ENCODE measurements at places on chromosomes 12 and 14.

DNA sequence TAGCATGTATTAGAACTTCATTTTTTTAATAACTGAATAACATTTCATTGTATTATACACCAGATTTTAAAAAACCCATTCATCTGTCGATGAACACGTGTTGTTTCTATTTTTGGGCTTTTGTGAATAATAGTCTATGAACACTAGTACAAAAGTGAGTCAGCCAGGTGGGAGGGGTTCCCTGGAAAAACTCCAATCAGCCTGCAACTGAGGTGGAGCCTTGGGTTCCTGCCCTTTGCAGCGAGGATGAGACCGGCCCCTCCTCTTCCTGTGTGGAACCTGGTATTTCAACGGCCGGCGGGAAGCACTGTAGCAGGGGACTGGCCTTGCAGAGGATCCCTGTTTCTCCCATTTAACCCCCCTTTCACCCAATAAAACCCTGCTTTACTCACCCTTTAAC is 56.1 kb downstream of the LMNTD1 start:
- ATAC-seq: no peak

DNA sequence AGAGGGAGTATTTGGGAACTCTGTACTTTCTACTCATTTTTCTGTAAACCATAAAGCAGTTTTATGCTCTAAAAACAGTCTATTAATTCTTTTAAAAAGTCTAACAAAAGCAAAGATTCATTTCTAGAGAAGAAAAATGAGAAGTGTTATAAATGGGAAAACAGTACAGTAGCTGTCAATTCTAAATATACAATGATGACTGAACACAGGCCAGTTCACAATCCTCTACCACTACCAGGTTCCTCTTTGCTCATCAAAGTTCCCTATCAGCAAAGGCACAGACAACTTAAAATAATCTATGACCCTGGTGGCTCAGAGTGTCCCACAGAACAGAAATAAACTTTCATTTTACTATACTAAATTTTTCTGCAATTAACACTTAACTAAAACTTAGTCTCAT is 12.5 kb downstream of the NAA25 start:
- ATAC-seq: peak; percentile 98

DNA sequence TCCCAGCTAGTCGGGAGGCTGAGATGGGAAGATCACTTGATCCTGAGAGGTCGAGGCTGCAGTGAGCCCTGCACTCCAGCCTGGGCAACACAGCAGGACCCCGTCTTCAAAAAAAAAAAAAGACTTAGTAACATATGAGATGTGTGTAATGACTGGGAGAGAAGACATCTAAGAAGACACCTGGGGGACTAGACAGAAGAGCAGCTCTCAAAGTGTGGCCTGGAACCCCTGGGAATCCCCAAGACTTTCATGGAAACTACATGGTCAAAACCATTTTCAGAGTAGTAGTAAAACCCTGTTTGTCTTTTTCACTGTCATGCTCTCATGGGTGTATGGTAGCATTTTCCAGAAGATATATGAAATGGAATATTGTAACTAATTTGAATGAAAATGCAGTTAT is 45.3 kb downstream of the R3HDM2 start:
- peak; percentile 65 for ATAC-seq

GRCh38 chr12:95693689-95694088 is 96.9 kb downstream of the NTN4 start:
- no peak for ATAC-seq

DNA sequence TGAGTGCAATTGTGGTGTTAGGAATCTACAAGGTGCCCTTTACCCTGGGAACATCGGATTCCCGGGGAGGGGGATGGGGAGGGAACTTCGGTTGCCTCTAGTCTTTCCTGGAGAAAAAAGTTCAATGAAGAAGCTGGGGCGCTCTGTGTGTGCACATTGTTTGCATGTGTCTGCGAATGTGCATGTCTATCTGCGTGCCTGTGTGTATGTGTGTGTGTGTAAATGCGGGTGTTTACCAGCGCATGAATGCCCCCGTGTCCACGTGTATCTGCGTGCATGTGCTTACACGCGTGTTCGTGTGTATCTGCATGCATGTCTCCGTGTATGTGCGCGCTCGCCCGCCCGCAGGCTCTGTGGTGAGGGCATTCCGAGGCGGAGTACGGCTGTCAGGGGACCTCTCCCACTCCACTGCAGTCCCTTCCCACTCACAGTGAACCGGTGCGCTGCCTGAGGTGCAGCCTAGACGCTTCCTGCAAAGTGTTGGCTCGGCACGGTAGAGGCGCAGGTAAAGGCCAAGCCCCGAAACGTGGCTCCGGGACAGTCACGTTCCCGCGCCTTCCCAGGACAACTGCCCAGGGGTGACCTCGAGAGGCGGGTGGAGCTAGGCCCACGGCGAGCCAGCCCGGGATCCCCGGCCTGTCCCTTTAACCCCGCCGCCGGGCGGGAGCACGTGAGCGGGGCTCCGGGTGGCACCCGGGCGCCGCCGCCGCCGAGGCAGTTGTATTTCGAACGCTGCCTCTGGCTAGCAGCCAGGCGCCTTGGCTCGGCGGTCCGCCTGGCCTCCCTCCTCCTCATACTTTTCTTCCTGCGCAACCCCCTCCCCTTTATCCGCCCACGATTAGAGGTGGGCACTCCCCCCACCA is 539 bp upstream of the HMGA2 start:
- ATAC-seq: no peak

GRCh38 chr12:114122016-114122415 is 155.9 kb upstream of the RBM19 start:
- no peak for ATAC-seq

GRCh38 chr14:22419620-22420019 is 169.4 kb downstream of the DAD1 start:
- ATAC-seq: no peak

- no peak for ATAC-seq
Observed at GRCh38 chr14:96105089-96105925, 66.1 kb downstream of the C14orf132 start.

DNA sequence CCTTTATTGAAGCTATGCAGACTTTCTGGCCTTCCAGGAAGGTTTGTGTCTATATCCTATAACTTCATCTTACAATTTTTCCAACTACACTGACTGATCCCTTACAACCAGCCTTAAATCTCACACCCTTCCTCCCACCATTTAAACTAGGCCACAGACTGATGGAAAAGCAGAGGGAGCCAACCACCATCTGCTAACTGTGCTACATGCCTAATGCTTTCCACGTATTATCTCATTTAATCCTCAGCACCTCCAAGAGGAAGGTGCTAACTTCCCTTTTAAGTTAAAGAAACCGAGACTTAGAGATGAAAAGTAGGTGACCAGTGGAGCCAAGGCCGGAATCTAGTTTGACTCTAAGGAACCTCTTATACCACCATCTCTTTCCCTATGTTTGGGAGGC is 22.7 kb upstream of the BLTP3B start:
- ATAC-seq: no peak

DNA sequence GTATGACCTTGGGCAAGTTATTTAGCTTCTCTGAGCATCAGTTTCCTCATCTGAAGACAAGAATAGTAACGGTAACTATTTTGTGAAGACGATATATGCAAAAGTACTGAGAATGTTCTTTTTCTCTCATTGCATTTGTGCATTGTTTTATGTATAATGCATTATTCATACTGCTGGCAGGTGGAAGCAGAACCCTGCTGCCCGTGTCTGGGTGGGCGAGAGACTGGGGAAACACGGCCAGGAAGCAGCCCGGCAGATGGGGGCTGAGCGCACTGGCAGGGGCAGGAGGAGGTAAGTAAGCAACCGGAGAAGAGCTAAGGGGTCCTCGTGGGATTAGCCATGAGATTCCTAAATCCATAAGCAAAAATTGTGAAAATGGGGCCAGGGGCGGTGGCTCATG is 115.8 kb upstream of the MED13L start:
- no peak for ATAC-seq

Data from stimulated activated memory B cell treated with anti-CD40 and anti-IgM and Interleukin-4, amounts not matched to agents 10 μg/mL and 1 μg/mL and 100 μg/mL, for 72 hours (primary cell).